Lower lobe of right lung (tissue), 2 donors: ENCODE measurements at places on chromosomes 16 and 17. TPM values are rescaled to one million over a fixed set of nuclear protein-coding genes. Genes with fewer than 3 reads are reported as not detected.

- DNase-seq = no peak
These were observed 1144.9 kb upstream of the GOT2 start for GRCh38 chr16:59878999-59879398.

DNA sequence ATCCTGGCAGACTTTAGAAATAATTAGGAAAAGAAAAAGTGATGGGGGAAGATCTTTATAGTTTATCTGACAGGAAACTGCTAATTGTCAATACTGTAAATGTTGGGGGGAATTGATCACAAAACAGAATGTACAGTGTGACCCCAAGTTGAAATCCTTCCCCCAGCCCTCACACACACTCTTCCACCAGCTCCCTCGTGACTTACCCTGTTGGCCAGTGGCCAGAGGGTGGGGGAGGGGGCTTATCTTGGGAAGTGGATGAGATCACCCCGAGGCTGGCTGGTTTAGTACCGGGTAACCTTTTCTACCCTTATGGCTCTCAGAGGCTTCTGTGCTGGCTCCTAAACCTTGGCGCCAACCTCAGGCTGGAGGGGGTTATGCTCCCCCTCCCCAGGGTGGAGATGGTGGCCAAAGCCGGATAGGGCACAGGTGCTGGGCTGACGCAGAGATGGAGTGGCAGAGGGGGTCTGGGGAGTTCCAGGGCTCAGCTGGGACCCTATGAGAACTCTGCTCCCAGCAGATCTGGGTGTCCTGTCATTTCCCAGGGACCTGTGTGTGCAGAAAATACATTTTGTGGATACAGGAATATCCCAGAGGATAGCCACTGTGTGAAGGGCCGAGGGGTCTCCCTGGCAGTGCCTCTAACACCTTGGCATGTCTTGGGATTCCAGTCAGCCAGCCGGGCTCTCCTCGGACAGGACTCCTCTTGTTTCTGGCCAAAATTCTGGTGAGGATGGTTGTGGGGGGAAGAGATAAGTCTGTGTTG lies 18.6 kb downstream of the CDH16 start:
- peak; percentile 76 for DNase-seq

DNA sequence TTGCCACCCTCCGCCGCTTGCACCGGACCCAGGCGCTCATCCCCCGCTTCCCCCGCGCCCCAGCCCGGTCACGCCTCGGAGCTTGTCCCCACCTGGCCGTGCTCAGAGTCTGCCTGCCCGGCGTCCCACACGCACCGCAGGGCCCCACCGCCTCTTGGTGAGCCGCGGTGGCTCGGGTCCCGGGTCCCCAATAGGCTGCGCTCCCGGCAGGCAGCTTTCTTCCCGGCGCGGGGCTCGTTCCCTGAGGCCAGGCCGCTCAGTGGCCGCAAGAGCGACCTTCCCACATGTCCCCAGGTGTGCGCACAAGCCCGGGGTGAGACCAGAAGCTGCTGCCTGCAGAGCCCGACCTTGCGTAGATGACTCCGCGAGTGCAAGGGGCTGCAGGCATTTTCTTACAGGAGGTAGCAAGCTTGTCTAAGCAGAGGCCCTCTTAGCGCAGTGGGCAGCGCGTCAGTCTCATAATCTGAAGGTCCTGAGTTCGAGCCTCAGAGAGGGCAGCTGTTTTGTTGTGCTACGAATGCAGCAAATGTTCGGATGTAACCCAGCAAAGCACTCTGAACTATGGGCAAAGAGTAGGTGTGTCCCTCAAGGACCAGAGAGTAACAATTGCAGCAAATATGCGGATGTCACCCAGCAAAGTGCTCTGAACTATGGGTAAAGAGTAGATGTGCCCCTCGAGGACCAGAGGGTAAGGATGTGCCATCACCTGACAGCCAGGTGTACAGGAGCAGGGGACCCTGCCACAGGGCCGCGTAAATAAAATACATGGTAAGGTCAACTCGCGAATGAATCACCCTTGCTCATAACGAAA lies 15.6 kb downstream of the TLE7 start:
- no peak for DNase-seq

DNA sequence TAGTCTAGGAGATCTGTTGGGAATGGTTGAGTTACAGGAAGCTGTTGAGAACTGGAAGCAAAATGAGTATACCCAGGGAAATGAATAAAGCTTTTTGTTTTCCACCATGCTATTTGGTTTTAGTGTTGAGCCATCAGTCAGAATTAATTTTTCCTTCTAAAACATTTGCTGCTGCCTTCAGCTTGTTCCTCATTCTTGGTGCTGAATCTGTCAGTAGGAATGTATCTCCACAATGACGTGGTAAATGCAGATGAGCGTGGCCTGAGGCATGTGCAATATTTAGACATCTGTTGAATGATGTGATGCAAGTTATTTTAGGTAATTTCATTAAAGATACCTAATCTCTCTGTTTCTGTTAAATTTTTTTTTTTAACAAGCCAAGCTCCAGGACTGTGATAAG lies 10.9 kb downstream of the HAPSTR1 start:
- no peak for DNase-seq

SEPTIN1 gene
- total RNA-seq = 6.0 TPM

DNA sequence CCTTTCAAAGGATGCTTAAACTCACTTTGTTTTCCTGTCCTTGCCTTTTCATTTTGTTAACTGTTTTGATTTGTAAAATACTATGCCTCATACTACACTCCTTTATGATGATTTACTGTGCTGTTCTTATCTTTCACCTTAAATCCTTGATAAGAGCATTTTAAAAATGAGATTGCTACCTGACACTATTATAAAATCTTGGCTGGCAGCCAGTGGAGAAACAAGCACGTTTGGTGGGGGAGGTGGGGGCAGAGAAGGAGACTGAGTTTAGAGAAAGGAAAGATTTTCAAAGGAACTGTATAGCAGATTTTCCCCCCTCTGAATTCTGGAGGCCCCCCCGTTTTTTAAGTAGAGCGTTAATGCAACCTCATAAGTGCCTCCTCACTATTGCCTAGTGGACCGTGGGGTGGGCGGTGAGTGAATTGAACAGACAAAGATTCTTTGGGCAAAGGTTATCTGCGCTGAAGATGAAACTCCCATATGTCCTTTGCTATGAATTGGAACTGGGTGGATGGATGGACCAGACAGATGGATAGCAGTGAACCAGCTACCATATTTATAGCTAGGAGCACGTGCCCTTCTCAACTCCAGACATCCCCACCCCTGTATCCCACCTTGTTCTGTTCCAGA lies 200.2 kb downstream of the CCDC182 start:
- no peak for DNase-seq

GRCh38 chr17:56217921-56218320 lies 64.6 kb downstream of the ANKFN1 start:
- no peak for DNase-seq

DNA sequence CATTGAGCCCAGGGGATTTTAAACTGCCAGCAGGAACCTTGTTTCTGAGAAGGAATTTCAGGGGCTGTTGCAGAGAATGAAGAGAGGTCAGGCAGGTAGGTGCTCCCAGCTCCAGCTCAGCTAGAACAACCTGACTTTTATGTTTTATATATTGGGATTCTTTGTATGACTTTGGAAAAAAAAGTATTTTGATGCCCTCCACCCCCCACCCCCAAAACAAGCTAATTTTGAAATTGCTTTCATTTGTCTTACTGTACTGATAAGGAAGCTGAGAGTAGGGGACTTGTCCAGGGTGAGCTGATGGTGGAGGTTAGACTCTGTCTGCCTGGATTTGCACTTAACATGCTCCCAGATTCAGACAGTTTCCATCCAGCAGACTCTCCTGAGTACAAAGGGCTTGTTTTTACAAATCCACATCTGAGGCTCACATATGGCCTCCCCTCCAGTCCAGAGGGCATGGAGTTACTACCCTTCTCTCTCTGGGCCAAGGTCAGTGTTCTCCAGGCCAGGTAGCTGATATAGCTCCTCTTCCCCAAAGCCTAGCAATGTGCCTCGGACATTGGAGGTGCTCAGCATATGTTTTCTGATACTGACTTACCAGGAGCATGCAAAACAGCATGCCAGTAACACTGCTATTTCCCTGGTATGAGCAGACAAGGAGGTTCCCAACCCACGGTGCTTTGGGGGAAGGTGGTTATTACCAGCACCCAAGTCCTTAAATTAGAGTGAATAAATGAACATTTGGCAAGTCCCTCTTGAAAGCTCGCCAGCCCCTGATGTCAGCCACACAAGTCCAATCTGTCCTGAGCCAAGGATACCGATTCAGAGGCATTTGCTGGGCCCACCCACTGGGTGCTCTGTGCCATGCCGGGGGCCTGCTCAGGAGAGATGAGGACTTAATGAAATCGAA lies 11.3 kb downstream of the STX1B start:
- DNase-seq = no peak

- DNase-seq = peak; percentile 84
These were observed at the start of gene PRR29 for GRCh38 chr17:63998050-63998720. PRR29 (plus strand) TSS chr17:63998351; CDS start chr17:63998365, 14 bp downstream.

DNA sequence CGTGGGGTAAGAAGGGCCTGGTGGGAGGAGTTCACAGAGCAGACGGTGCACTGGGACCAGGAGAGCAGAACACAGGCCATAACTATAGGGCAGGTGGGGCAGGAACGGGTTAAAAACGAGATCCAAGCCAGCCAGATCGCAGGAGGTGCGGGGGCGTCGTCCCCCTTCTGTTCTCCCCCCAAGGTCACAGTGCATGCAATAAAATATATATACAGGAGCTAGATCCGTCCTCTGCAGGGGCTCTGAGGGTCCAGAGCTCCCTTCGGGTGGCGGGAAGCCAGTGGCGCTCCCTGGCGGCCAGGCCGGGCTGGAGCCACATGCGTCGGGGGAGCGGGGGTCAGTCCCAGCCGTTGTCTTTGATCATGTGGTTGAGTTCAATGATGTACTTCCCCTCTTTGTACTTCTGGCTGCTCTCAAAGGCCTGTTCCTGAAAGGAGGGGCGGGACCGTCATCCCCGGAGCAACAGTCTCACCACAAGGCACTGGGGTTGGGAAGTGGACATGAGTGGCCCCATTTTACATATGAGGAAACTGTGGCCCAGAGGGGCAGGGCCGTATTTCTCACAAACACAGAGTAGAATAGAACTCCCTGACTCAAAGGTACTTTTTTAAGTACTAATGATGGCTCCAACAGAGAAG lies 768 bp upstream of the TBX6 start:
- peak; percentile 93 for DNase-seq

C17orf113 gene
- total RNA-seq = 0.89 TPM

DNA sequence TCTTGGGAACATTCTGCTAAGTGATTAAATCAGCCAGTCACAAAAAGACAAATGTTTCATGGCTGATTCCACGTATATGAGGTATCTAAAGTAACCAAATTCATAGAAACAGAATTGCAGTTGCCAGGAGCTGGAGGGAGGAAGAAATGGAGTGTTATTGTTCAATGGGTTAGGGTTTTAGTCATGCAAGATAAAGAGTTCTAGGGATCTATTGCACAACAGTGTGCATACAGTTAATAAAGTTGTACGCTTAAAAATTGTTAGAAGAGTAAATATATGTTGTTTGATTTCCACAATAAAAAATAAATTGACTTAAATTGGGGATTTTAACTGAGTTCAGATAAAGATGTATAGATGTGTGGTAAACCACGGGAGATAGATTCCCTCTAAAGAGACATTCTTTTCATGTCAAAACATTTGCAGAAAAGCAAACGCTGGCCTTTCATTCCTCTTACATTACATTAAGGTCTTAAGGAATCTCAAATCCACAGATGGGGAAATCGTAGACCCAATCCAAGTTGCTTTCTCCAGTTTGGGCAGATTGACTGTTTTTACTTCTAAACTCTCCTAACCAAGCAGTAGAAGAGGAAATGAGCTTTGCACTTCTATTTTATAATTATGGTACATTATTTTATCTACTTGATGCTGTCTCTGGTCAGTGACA lies 4.6 kb downstream of the PRDM7 start:
- DNase-seq = no peak

PRR35 gene
- total RNA-seq = not detected

DNA sequence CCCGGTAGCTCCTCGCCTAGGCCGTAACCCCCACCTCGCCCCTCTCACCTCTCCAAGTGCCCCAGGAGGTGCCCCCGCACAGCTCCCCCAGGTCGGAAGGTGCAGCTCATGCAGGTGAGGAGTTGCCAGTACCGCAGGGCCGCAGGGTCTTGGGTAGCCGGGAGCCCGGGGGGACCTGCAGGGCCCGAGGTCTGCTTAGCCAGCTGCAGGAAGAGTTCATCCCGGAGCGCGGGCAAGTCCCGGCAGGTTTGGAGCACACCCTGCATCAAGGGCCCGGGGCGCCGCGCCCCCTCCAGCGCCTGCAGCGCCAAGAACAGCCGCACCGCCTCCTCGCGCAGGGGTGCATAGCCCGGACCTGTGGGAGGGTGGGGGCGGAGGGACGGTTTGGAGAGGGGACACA lies 4.8 kb downstream of the PLEKHH3 start:
- no peak for DNase-seq

DNA sequence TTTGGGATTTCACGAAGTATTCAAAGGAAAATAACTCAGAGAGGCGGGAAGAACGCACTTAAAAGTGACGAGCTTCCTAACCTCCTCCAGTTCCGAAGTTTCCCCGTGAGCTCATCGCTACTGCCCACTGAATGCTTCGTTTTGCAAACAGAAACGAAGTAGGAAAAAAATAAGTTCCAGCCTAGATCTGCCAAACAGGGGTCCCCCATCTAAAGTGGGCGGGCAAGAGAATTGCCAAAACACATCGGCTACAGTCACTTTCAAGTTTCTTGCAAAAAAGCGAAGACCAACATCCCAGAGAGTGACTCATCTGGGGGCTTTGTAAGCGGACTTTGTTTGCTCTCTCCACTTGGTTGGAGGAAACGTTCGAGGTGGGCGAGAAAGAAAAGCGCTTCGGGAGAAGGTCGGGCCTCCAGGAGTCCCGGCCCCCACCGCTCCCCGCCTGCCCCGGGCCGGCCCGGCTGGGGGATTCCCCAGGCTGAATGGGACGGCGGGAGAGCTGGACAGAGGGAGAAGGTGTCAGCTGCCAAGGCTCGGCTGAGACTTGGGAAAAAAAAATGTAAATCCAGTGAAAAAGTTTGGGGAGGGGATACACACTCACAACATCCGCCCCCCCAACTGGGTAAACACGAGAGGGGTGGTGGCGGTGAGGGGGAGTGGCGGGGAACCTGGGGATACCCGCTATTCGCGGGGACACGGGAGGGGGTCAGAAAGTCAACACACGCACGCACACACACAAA lies 1.0 kb downstream of the VEZF1 start:
- DNase-seq = peak; percentile 52

MEOX1 gene
- total RNA-seq = 0.86 TPM

DNA sequence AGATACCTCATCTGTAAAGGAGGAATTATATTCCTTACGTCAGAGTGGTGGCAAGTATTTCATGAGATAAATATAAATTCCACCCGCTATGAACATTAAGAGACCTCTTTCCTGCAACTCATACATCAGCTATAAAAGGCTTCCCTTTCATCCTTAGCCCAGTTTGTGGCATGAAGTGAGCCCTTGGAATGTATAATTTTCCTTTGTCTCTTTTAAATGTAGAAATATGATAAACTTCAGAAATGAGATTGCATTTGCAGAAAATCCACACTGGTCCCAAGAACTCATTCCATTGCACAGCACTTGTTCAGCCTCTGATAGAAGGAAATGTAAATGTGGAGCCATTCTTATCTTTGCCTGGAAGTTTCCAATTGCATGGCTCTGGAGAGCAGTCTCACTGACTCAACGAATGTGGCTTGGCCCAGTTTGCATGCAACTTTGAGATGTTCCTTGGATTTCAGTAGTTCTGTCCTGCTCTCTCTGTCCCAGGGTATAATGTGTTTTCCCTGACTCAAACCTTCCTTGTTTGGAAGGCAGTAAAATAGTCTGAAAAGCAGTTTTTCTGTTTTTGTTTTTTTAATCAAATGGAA lies 746.4 kb downstream of the CDH11 start:
- no peak for DNase-seq

- DNase-seq = no peak
These were observed 9.5 kb upstream of the FZD2 start for GRCh38 chr17:44547625-44548267.
